Stimulated activated CD8-positive, alpha-beta memory T cell treated with anti-CD3 and anti-CD28 coated beads, Interleukin-4, amount 100 ng/mL, for 4 hours (primary cell): ENCODE measurements at places on chromosomes 2 and 18.

GRCh38 chr2:224208007-224208406, 168.9 kb upstream of the SERPINE2 start:
- DNase-seq, result no peak

GRCh38 chr2:80040226-80040625, 264.3 kb downstream of the LRRTM1 start:
- DNase-seq, result no peak

DNA sequence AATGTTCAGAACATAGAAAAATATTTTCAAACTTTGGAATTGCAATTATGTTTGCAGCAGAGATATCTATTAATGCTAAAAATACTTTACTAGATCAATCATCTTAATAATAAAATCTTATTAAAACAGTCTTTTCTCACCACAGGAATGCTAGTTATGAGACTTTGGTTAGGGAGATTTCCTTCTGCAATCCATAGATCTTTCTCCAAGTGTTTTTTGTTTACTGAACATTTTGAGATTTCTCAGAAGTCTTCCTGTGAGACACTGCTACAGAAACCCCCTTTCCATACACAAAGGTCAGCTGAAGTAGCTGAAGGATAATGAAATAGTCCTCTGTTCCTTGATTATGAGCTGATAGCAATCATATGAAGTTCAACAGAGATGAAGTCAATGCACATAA, 59.4 kb upstream of the RAPH1 start:
- DNase-seq, result no peak

DNA sequence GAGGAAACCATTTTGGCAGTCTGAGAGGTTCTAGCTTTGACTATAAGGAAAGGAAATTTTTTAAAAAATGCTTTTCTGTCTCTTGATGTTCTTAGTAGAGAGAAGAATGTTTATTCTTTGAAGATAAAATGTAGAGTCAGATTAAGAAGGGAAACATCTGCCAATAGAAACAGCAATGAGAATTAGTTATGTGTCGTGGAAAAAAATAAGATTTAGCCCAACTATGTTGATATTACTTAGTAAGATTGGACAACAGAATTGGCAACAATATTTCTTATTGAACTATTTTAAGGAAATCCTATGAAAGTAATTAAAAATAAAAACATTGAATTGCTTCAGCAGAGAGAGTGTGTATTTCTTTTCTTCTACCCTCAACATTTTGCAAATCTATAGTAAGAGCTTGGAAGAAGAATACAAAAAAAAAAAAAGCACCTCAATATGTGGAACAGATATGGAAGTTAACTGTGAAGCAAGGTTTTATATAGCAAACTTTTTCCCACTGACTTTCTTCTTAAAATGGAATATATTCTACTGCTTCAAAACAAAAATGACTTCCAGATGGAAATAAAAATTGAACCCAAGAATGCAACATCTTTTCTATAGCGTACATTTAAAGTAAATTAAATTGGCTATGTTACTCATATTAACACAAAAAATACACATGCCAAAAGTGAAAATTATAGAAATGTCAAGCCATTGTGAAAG, 177.9 kb downstream of the FAM124B start:
- DNase-seq, result no peak

DNA sequence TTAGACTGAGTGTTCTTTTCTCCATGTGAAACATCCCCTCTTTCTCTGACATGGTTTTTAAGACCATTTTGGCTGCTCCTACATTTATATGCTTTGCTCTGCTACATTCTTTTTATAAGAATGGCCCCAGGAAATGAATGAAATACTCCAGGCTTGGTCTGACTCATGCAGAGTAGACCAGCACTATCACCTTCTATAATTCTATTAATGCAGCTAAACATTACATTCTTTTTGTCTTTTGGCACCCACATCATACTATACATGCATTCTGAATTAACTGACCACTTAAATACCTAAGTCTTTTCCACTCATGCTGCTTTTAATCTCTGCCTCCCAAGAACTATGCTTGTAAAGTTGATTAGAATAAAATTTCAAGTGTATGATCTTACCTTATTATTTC, 94.1 kb downstream of the AAK1 start:
- DNase-seq, result no peak

DNA sequence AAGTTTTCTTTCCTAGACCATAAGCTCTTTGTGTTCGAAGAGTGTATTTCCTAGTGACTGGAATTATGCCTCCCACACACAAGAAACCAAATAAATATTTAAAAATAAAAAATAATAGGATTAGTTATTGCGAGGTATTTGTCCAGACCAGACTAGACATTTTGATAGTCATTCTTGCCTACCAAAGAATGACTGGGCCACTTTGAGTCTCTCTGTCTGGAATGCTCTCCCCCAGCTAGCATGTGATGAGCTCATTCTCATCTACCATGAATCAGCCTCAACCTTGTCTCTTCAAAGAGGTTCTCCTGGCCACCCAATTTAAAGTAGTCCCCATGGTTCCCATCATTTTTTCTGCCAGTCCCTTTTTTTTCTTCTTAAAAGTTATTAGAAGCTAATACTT, 13.9 kb upstream of the DSC1 start:
- DNase-seq, result no peak

- DNase-seq, result no peak
Measured at GRCh38 chr2:3470166-3470651, 49.1 kb downstream of the ADI1 start.

DNA sequence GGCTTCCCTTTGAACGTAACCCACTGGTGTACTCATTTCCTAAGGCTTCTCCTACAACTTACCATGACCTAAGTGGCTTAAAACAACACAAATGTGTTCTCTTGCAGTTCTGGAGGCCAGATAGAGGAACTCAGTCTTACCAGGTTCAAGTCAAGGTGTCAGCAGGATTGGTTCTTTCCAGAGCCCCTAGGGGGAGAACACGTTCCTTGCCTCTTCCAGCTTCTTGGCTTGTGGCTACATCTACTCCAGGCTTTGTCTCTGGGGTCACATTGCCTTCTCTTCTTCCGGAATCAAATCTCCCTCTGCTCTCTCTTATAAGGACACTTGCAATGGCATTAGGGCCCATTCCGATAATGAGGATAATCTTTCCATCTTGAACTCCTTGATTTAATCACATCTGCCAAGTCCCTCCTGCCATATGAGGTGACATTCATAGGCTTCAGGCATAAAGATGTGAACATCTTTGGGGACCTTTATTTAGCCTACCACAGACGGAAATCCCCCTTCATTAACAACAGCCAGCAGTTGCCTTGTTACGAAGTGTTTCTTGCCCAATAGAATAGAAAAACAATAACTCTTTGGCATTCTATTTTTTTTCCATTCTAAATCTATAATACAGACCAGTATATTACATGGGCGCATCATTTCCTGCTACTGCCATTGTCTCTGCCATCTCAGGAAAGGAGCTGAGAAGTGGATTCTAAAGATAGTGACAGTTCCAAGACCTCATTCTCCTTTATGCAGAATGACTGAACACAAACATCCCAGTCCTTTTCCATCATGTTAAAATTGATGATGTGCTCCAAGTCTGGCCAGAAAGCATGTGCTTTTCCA, 362.0 kb downstream of the ZNF521 start:
- no peak for DNase-seq

DNA sequence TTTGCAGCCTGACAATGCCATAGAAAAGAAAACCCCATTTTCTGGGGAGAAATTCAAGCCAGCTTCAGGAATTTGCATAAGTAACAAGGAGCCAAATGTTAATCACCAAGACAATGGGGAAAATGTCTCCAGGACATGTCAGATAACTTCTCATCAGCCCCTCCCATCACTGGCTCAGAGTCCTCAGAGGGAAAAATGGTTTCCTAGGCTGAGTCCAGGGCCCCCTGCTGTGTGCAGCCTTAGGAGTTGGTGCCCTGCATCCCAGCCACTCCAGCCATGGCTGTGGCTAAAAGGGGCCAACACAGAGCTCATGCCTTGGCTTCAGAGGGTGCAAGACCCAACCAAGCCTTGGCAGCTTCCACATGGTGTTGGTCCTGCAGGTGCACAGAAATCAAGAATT, 63.7 kb upstream of the FANCL start:
- DNase-seq, result no peak

- no peak for DNase-seq
Measured at GRCh38 chr18:70228536-70228935, 23.0 kb upstream of the RTTN start.

DNA sequence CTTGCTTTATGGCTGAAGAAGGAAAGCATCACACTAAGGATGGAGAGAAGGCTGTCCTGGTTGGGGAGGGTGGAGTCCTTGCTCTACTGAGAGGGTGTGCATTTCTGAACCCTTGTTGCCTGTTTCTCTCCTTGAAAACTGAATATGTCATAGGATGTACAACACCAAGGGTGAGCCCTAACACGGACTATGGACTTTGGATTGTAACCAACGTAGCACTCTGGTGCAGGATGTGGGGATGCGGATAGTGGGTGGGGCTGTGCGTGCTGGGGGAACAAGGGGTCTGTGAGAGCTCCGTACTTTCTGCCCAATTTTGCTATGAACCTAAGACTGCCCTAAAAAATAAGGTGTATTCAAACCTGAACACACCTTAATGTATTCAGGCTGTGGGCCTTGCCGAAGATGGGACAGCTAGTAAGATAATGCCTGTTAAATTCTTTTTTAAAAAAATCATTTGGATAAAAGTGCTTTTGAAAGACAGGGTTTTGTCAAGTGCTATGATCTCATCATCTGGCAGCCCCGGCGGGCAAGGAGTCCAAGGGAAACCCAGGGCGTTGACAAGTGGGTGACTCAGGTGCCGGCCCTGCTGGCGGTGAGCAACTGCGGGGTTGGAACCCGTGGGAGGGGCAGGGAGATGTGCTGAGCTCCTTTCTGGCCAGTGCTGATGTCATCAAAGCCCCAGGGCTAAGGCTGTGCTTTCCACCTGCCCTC, 54.0 kb downstream of the GATA6 start:
- no peak for DNase-seq

DNA sequence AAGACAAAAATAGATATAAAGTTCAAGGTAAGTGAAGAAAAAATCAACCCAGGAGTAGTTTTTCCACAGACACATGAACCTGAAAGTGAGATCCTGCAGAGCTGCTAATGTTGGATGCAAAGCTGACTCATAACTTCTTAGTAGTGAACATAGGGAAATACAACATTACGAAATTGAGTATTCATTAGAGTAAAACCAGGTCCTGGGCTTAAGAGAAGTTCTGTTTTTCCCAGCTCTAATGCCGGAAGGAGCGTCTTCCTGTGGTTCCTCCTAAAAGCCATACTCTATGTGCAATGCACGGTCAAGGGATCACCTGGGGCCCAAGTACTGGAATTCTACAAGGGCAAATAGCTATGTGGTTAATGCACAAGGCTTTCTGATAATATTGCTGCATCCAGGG, 141.7 kb downstream of the RBMS1 start:
- DNase-seq, result no peak

- no peak for DNase-seq
Measured at GRCh38 chr2:68853915-68854314, 17.3 kb downstream of the BMP10 start.

DNA sequence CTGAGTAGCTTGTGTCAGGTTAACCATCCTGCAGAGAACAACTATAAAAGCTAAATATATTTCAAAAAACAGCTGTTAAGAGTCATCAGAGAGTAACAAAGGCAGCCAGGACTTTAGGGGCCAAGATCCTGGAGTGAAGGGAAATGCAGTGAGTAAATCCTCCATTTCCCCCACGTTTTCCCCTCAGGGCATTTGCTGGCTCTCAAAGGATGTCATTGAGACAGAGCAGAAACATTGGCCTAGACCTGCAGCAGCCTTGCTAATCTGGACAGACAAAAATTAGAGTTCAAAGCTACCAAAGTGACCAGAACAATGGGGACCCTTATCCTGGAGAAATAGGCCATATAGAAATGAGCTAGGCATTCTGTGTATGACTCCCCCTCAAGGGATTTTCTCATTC, 21.1 kb upstream of the KLHL29 start:
- DNase-seq, result no peak

- no peak for DNase-seq
Measured at GRCh38 chr2:107461301-107461700, 365.4 kb upstream of the RGPD4 start.

GRCh38 chr18:56955490-56955889, 191.4 kb upstream of the BOD1L2 start:
- no peak for DNase-seq

GRCh38 chr18:50051288-50051687, 143.7 kb downstream of the MYO5B start:
- no peak for DNase-seq

DNA sequence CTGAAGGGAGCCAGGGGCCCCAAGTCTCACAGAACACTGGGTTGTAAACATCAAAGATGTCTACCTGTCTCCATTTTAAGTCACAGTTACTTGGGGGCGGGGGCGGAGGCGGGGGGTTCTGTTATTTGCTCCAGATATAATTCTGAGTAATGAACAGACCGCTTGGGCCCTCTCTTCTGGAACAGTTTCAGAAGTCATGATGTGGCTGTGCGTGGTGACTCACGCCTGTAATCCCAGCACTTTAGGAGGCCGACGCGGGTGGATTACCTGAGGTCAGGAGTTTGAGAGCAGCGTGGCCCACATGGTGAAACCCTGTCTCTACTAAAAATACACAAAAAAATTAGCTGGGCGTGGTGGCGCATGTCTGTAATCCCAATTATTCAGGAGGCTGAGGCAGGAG, 157.9 kb upstream of the APCDD1 start:
- DNase-seq, result no peak

DNA sequence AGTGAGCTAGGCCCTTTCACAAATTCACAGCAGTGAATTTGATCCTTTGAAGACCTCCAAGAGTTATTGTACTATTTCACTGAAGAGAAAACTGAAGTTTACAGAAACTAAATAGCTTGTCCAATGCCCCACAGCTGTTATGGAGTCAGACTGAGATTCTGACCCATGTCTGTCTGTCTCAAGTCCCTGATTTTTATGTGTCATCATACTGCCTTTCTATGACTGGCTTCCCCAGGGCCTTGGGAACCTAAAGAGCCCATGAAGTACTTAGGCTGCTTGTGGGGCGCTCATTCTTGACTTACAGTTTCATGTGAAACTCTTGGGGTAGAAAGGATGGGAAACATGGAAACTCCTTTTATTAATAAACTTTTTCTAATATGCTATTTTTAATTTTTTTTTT, 107.7 kb downstream of the ATL2 start:
- no peak for DNase-seq

GRCh38 chr2:217316743-217317142, 456.9 kb upstream of the TNP1 start:
- DNase-seq, result no peak

DNA sequence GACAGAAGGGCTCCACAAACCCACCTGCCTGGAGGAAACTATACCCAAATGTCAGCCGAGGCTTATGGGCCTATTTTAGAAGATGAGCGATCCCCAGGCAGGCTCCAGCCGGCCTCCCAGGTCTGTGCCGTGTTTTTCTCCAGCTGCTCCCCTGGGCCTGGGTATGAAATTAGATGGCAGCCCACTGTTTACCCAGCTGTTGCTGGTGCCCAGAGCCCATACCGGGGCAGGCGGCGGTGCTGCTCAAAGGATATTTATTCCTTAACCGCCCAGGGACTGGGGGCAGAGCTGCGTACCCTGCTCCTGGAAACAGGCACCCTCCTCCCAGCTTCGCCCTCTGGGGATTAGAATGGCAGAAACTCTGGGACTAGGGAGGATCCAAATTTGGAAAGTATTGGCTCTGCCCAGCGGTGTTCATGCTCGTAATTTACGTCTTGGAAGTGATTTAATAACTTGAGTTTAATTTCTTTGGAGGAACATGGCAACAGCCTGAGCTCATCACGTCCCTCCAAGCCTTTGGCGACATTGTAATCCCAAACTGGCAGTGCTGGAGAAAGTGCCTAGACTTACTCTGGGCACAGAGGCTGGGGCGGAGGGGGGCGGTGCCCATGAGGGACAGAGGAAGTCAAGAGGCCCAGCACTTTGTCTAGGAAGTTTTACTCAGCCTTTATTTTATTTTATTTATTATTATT, 199.2 kb downstream of the KLHL29 start:
- no peak for DNase-seq

- DNase-seq, result no peak
Measured at GRCh38 chr2:173874003-173874893, 90.9 kb downstream of the SP3 start.
